ENCODE measurements at places on chromosomes 16 and 17. TPM values are rescaled to one million over a fixed set of nuclear protein-coding genes. Genes with fewer than 3 reads are reported as not detected.

Gene CTF1
- 0.21 TPM for total RNA-seq

Gene PDE6G
- 2.5 TPM for total RNA-seq

Gene CCL5
- total RNA-seq, result 477 TPM

Gene C16orf46
- total RNA-seq, result 0.38 TPM

Gene SOCS3
- 28.6 TPM for total RNA-seq

Gene PYY
- total RNA-seq, result not detected

Gene RNF43
- total RNA-seq, result 0.78 TPM

Gene KRTAP4-8
- not detected for total RNA-seq

Gene ARL5C
- not detected for total RNA-seq

Gene FBXL16
- total RNA-seq, result 4.1 TPM

Gene TEKT5
- total RNA-seq, result not detected

Gene CCDC154
- 1.2 TPM for total RNA-seq

Gene GAS2L2
- 0.10 TPM for total RNA-seq

Gene HNF1B
- 0.86 TPM for total RNA-seq

Gene REXO5
- total RNA-seq, result 9.9 TPM

Gene PPY
- not detected for total RNA-seq

Gene TAC4
- not detected for total RNA-seq

Gene CEP95
- total RNA-seq, result 31.7 TPM

Gene TPSG1
- not detected for total RNA-seq

Gene CD300LB
- total RNA-seq, result not detected

Gene CA4
- not detected for total RNA-seq

Gene KRT33B
- total RNA-seq, result not detected

Gene ITGAX
- 5.3 TPM for total RNA-seq

Gene TMEM106A
- 9.6 TPM for total RNA-seq

Gene ZP2
- total RNA-seq, result not detected

Gene SEPTIN12
- not detected for total RNA-seq

Gene GP1BA
- total RNA-seq, result not detected

Gene FMNL1
- 243 TPM for total RNA-seq

Gene BMERB1
- 23.2 TPM for total RNA-seq

Gene HOXB4
- total RNA-seq, result 3.8 TPM

Gene BLMH
- total RNA-seq, result 75.7 TPM

Gene OR2C1
- not detected for total RNA-seq

Gene RNU2-1
- total RNA-seq, result 3,070 TPM

Gene LRRC75A
- 1.8 TPM for total RNA-seq

Gene CCL4
- 2,431 TPM for total RNA-seq

Gene PSMC3IP
- total RNA-seq, result 37.0 TPM

Gene SLC2A4
- total RNA-seq, result 0.34 TPM

Gene WNT3
- total RNA-seq, result 0.10 TPM

Gene KRTAP2-2
- not detected for total RNA-seq

Gene TNFRSF13B
- total RNA-seq, result not detected

Gene TBC1D26
- 0.08 TPM for total RNA-seq

Gene LYRM1
- 44.5 TPM for total RNA-seq

Gene BAHCC1
- total RNA-seq, result not detected

Gene C1QL1
- total RNA-seq, result 0.21 TPM

Gene CCL8
- not detected for total RNA-seq

Gene ASGR2
- not detected for total RNA-seq

Gene TP53TG3F
- not detected for total RNA-seq

Gene OMG
- not detected for total RNA-seq

Gene CCL16
- not detected for total RNA-seq

Gene CTRB2
- not detected for total RNA-seq

Gene CBFA2T3
- total RNA-seq, result not detected

Gene CRYM
- not detected for total RNA-seq

Gene MYH11
- not detected for total RNA-seq
